ENCODE measurements at places on chromosomes 5 and 9.

GRCh38 chr9:99070681-99071080 is 34.2 kb upstream of the TGFBR1 start:
- no peak for DNase-seq
- H3K4me3 ChIP-seq, result no peak overlapping the region
- H3K27me3 ChIP-seq, result no peaks in the 10 kb centered on the region
- H3K27ac ChIP-seq, result no peak overlapping the region

- no peaks in the 10 kb centered on the region for H3K36me3 ChIP-seq
- DNase-seq, result no peak
- H3K27me3 ChIP-seq, result no peaks in the 10 kb centered on the region
- H3K27ac ChIP-seq, result no peak overlapping the region
Measured at GRCh38 chr5:18491349-18491748, 857.1 kb downstream of the TAF11L14 start.

GRCh38 chr5:55254802-55255201 is 21.4 kb upstream of the CCNO start:
- no peaks in the 10 kb centered on the region for H3K4me1 ChIP-seq
- DNase-seq, result no peak
- H3K4me3 ChIP-seq, result no peak overlapping the region
- peaks cover 27% of the 10 kb centered on the region for H3K36me3 ChIP-seq
- H3K27ac ChIP-seq, result no peak overlapping the region

DNA sequence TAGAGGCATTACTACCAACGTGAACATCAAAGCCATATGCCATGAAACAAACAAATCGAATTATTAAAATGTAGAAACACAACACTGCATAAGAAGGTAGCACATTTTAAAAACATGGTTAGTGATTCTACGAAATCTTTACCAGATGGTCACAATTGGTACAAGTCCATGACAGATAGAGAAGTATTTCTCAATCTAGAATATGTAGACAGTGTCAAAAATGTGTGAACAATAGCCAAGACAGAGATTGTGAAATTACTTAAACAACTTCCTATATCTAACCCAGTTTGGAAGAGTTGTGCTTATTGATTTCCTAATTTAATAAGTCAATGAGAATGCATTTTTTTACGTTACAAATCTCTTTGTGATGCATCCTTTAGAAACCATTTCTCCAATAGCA is 1121.6 kb downstream of the MAT2B start:
- H3K27ac ChIP-seq, result no peak overlapping the region
- no peak for DNase-seq
- no peak overlapping the region for H3K4me3 ChIP-seq
- H3K4me1 ChIP-seq, result no peaks in the 10 kb centered on the region
- H3K27me3 ChIP-seq, result no peaks in the 10 kb centered on the region
- H3K36me3 ChIP-seq, result no peaks in the 10 kb centered on the region

GRCh38 chr5:101080462-101081240 is 177.6 kb upstream of the ST8SIA4 start:
- H3K4me3 ChIP-seq, result no peak overlapping the region
- DNase-seq, result no peak
- no peak overlapping the region for H3K27ac ChIP-seq
- H3K36me3 ChIP-seq, result no peaks in the 10 kb centered on the region
- no peaks in the 10 kb centered on the region for H3K4me1 ChIP-seq
- H3K27me3 ChIP-seq, result no peaks in the 10 kb centered on the region

- H3K27ac ChIP-seq, result no peak overlapping the region
- H3K4me1 ChIP-seq, result no peaks in the 10 kb centered on the region
- no peaks in the 10 kb centered on the region for H3K27me3 ChIP-seq
- DNase-seq, result no peak
- H3K4me3 ChIP-seq, result no peak overlapping the region
Measured at GRCh38 chr9:72600671-72601070, 79.3 kb downstream of the TMC1 start.

GRCh38 chr9:79382458-79382857 is 189.3 kb upstream of the TLE4 start:
- no peak for DNase-seq
- no peak overlapping the region for H3K4me3 ChIP-seq
- H3K4me1 ChIP-seq, result no peaks in the 10 kb centered on the region
- H3K36me3 ChIP-seq, result peaks cover 10% of the 10 kb centered on the region

- no peak overlapping the region for H3K27ac ChIP-seq
- no peaks in the 10 kb centered on the region for H3K27me3 ChIP-seq
- H3K4me3 ChIP-seq, result no peak overlapping the region
- no peak for DNase-seq
Measured at GRCh38 chr5:171477666-171478065, 58.2 kb downstream of the FGF18 start.

DNA sequence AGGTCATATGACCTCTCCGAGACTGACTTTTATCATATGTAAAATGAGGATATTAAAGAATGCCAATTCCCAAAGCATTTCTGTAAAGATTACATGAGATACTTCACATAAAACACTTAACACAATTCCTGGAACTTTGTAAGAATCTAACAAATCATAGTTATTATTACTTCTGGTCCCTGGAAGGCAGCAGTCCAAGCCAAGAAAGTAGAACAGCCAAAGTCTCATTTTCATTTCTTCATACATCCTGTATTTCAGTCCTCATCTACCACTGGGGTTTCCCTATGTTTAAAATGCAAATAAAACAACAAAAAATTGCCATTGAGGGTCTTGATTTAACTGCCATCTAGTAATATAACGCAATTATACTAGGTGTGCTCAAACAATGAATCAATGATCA is 179.5 kb downstream of the MARCHF11 start:
- no peak overlapping the region for H3K4me3 ChIP-seq
- no peaks in the 10 kb centered on the region for H3K4me1 ChIP-seq
- H3K27me3 ChIP-seq, result no peaks in the 10 kb centered on the region

GRCh38 chr5:7474821-7475403 is 79.0 kb downstream of the ADCY2 start:
- DNase-seq, result no peak
- no peaks in the 10 kb centered on the region for H3K4me1 ChIP-seq
- H3K27ac ChIP-seq, result no peak overlapping the region
- H3K27me3 ChIP-seq, result no peaks in the 10 kb centered on the region

Measured in naive thymus-derived CD8-positive, alpha-beta T cell (primary cell).